Pons (tissue), 1 donor: ENCODE measurements at places on chromosomes 11 and 22.

GRCh38 chr11:110490886-110491285 is 61.1 kb downstream of the FDX1 start:
- DNase-seq: no peak

GRCh38 chr11:131886201-131886600 is 515.8 kb downstream of the NTM start:
- DNase-seq: no peak

DNA sequence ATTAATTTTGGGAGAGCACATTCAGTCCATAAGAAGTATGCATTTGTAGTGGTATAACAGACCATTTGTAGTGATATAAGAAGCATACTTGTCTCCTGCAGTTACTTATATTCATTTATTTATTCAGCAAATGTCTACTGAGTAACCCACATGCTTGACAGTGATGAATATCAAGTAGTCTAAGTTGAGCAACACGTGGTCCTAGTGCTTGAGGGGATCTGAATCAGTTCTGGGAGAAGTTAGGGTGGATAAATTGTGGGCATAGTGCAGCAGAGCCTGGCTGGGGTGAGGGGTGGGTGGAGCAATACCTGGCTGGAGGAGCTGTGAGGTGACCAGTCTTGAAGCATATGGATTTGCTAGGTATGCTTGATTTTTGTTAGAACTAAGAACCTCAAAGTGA is 24.3 kb downstream of the STX3 start:
- DNase-seq: no peak

GRCh38 chr11:72333661-72334060 is 89.7 kb upstream of the PHOX2A start:
- peak; percentile 15 for DNase-seq

GRCh38 chr22:49906071-49906798 is 12.0 kb downstream of the ALG12 start:
- no peak for DNase-seq

DNA sequence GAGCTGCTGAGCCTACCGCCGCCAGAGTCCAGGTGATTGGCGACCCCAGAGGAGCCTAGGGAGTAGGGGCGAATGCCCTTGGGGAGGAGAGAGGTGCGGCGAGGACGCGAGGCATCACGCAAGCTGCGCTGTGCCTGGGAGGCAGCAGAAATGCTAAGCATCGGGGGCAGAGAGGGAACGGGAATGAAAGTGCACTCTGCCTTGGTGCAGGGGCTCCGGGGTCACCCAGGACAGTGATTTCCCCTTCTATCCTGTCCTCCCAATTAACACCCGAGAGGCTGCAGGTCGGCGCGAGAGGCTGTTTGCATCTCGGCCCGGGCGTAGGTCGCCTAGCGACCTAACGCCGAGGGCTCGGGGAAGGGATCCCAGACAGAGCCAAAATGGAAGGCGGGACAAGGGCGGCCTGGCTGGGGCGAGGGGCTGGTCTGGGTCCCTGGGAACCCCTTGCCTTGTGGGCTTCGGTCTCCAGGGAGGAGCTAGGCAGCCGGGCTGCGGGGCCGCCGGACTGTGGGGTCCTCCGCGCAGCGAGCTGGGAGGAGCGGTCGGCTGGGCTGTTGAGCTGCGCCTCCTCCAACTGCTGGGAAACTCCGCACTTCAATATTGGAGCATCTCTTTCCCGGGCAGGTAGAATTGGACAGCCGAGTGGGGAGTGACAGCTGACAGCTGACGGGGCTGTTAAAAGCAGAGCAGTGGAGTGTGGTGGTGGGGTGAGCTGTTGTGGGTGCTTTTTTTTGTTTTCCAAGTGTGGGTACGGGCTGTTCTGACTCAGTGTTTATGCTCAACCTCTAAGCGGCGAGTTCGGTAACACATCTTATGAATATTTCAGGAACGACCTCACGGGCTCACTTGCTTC is 657 bp downstream of the ELMOD1 start:
- no peak for DNase-seq

DNA sequence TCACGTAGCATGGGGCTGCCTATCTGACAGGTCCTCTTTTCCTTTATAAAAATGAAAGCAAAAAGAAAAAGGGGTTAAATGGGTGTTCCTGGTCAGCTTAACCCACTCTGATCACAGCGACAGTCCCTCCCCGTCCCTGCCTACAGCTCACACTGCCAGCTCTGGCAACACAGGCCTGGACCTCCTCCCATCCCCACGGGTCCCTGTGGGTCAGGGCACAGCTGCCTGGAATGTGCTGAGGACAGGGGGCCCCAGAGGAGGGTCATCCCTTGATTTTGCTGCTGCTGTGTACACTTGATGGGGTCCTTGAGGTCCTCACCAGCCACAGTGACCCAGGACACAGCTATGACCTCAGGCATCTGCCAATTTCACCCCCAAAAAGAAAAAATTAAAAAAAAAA is 29.6 kb upstream of the CYP2D6 start:
- DNase-seq: no peak

- DNase-seq: no peak
These were observed 8.8 kb downstream of the ZP1 start for GRCh38 chr11:60876168-60876485.

DNA sequence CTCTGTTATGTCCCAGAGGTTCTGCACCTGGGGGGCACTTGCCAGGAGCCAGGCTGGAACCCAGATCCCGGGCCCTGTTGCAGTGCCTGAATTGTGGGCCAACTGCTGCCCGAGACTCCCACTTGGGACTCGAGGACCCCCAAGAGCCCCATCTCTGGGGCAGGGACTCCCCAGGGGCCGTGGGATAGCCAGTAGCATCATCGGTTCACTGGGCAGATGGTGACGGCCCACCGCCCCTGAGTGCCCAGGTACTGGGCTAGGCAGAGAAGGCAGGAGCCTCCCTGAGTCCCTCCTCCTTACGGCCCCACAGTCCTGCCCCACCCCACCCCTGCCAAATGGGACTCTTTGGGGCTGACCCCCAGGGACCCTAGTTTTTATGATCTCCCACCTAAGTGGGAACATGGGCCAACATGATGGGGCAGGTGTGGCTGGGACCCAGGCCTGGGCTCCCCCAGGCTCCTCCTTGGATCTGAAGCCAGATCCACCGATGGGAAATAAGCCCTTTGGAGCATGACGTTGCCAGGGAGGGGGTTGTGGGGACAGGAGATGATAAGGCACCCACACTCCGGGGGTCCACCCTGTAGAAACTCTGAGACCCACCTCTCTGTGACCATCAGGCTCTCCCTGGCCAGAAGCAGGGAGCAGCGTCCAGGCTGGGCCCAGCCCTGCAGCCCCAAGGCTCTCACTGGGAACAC is 94.5 kb upstream of the FGF3 start:
- no peak for DNase-seq

DNA sequence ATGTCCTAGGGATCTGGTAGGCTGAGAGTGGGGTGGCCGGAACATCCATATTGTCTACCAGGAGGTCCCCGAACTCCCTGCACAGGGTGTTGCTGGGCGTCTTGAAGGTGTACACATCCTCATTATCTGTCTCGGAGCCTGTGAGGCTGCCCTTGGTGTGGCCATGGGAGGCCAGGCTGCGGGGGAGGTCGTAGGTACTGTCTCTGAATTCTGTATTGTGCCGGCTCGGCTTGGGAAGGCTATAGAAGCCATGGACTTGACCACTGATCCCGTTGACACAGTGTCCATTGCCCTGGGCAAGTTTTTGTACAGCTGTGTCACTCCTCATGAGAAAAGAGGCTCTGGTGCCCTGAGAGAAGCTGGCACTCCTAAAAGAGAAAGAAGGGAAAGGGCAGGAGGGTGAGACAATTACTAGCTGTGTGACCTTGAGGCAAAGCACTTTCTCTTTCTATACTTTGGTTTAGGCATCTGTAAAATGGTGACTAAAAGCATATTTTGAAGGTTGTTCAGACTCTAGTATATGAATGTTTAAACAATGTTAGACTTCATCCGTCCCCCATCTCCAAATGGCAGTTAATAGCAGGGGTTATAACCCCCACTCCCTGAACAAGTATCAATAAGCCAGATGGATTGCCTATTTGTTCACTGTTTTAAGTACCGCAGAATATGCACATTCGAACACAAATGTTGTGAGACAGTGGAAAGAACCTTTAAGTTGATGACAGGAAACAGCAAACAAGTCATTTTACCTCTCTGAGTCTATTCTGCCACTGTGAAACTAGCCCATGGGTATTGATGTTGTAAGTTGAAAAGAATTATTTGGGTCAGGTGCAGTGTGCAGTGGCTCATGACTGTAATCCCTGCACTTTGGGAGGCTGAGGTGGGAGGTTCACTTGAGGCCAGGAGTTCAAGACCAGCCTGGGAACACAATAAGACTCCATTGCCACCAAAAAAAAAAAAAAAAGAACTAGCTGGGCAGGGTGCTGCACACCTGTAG is 38.3 kb downstream of the USP35 start:
- no peak for DNase-seq

DNA sequence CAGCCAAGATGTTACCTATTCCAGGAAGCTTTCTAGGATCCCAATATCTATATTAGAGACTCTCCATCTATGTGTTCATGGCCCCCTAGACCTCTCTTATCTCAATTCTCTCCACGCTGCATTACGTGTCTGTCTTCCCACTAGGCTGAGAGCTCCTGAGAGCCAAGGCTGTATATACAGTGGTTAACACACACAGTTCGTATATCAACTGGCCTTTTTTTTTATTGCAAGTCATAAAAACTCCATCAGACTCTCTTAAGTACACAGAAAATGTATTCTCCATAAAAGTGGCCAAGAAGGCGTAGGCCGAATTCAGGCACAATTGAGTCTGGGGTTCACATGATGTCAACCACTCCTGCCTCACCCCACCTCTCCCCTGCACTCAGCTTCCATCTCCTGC is 115.9 kb downstream of the TRIM29 start:
- DNase-seq: no peak
